ENCODE measurements at places on chromosomes 6 and 20. TPM values are rescaled to one million over a fixed set of nuclear protein-coding genes. Genes with fewer than 3 reads are reported as not detected.

GRCh38 chr6:149933461-149933860 is 8.4 kb upstream of the ULBP2 start:
- no peak for DNase-seq

DNA sequence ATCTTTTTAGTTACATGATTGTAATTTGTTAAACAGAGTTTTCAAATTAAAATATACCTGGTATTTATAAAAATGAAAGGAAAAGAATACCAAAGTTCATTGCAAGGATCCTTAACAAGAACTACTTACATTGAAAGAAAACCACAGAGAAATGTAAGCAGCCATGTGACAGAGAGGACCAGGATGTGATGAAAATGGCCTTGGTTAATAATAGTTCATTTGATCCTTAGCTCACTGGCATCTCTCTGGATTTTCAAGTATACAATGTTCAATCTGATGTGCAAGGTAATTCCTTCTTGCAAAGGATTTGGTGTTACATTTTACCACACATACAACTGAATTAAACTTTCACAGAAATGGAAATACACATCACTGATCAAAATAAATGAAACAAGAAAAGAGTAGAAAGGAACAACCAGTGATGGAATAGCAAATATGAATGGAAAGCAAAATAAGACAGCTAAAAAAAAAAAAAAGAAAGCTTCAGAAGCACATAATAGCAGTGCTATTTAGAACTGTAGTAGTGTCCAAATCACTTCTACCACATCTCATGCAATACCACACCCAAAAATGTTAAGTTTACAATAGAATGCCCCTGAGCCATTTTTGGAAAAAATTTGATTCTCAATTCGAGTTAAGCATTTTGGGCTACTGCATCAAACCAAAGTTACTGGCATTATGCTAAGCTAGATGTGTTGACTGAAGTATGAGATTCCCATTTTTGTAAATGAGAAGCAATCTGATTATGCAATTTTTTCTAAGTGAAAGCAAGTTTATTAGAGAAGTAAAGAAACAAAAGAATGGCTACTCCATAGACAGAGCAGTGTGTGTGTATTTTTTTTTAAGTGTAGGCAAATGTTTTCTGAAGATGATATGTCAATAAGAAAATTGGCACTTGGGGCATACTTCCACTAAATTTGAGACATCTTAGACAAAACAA is 22.6 kb upstream of the HLA-A start:
- DNase-seq, result no peak

- no peak for DNase-seq
These were observed 20.7 kb downstream of the TXLNB start for GRCh38 chr6:139271056-139271455.

GRCh38 chr6:45445364-45445748 is 67.6 kb upstream of the SUPT3H start:
- no peak for DNase-seq

DNA sequence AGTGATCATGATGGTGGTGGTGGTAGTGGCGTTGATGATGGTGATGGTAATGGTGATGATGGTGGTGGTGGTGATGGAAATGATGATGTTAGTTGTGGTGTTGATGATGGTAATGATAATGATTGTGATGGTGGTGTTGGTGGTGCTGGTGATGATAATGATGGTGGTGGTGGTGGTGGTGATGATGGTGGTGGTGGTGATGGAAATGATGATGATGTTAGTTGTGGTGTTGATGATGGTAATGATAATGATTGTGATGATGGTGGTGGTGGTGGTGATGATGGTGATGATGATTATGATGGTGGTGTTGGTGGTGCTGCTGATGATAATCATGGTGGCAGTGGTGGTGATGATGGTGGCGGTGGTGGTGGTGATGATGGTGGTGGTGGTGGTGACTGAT is 51.4 kb downstream of the ARHGAP40 start:
- DNase-seq, result no peak

DNA sequence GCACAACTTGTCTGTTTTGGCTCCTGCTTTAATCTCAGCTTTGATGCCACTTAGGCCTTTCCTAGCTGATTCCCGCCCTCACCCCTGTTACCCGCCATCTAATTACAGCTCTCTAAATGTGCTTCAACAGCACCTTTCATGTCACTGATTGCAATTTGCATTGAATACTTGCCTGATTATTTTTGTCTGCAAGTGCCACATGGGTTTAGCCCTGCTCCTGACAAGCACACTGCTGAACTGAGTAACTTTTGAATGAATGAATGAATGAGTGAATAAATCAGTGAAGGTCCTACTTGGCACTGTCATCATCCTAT is 591 bp upstream of the DCBLD1 start:
- no peak for DNase-seq

GRCh38 chr6:2410656-2411380 is 165.4 kb upstream of the GMDS start:
- no peak for DNase-seq

DNA sequence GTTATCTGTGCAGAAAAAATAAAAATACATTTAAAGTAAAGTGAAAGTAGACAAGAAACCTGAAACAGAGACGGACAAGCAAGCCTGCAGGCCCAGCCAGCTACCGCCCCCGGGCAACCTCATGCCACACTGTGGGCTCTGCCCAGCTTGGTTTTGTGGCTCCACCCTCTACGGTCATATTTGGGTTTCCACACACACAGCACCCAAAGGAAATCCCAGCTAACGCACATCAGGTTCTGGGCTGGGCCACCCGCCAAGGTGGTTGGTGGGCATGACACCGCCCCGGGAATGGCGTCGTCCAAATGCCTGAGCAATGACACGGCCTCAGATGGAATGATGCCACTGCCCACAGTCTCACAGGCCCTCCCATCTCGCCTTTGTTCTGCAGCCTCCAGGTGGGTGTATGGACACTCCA is 22.9 kb downstream of the FAM110A start:
- DNase-seq, result no peak

- DNase-seq, result no peak
These were observed 443.1 kb upstream of the OPRM1 start for GRCh38 chr6:153595903-153596302.

- no peak for DNase-seq
These were observed 127.6 kb upstream of the TFAP2D start for GRCh38 chr6:50585441-50586330.

DNA sequence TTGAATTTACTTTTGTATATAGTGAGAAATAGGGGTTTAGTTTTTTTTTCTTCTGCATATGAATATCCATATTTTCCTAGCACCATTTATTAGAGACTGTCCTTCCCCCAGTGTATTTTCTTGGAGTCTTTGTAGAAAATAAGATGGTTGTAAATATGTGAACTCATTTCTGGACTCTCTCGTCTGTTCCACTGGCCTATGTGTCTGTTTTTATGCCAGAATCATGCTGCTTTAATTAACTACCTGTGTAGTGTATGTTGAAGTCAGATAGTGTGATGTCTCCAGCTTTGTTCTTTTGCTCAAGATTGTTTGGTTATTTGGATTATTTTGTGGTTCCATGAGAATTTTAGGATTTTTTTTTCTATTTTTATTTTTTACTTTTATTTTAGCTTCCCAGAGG is 176.6 kb upstream of the RAB32 start:
- no peak for DNase-seq

DNA sequence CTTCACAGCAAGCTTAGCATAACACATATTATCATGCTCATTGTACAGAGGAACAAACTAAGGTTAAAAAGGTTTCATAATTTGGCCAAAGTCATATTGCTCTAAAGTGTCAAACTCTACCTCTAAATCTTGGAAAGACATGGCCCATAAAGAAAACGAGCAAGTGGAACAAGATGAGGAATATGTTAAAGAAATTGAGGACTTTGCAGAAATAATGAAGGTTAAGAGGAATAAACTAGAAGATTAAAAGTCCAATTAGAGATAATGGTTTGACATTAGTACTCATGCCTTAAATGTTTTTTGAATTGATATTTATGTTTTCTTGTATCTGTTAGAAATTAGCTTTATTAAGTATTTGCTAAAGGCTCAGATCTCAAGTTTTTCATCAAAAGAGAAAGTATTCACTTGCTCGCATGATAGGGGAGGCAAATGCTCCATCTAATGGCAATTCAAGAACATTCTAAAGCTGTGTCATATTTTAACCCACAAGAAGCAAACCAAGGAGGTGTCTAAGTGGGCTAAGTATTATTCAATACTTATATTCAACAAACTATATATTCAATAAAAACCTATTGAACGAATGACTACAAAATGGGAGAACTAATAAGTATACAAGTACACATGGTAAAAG is 192.9 kb upstream of the SPTLC3 start:
- no peak for DNase-seq

DNA sequence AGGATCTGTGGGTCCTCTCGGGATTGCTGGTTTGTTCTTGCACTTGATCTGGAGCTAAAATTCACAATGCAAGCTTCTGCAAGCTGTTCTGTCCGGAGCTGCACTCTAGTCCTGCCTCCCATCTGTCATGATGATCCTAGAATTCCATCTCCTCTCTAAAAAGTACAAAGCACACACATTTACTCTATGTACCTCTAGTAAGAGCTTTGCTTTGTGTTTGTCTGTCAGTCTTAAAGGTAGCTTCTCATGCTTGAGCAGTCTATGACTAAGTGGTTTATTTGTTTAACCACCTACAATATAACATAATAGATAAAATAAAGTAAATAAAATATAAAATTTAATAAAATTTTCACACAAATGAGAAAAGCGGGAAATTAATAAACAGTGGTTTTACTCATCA is 46.0 kb upstream of the PKIB start:
- DNase-seq, result no peak

DNA sequence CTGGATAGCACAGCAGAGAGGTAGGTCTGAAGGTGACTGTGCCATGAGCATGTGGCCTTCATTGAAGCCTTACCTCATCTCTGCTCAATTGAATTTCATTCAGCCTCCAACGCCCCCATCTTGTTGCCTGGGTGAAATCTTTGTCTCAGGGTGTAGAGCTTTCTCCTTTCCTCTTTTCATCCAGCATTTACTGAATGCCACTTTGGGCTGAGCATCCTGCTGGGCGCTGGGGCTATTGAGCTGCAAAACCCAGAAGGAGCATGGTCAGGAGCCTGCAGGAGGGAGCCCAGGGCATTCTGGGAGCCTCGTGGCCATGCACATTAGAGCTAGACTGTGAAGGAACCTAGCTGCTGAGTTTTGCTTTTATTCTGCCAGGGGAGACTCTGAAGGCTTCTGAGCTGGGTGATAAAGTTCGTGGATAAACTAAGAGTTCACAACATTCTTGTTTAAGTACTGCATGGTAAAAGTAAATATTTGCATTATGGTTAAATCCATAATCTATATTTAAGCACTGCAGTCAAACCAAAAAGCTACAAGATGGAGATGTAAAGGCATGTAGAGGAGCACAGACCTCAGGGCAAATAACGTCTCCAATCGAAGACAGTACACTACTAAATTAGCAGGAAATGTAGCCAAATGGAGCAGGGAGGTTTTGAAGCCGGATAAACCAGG is 13.2 kb upstream of the ASXL1 start:
- DNase-seq, result no peak

Gene XKR7
- 0.39 TPM for polyA plus RNA-seq

Gene ADGB
- 0.46 TPM for polyA plus RNA-seq

Gene CALHM4
- 0.85 TPM for polyA plus RNA-seq

Gene LY6G6D
- 0.20 TPM for polyA plus RNA-seq

Gene ULBP1
- 1.9 TPM for polyA plus RNA-seq

Gene MCCD1
- polyA plus RNA-seq, result 13.5 TPM

Gene SRSF12
- polyA plus RNA-seq, result 17.4 TPM

Gene SERPINB1
- 20.8 TPM for polyA plus RNA-seq
